ENCODE measurements at places on chromosomes 3 and 15.

DNA sequence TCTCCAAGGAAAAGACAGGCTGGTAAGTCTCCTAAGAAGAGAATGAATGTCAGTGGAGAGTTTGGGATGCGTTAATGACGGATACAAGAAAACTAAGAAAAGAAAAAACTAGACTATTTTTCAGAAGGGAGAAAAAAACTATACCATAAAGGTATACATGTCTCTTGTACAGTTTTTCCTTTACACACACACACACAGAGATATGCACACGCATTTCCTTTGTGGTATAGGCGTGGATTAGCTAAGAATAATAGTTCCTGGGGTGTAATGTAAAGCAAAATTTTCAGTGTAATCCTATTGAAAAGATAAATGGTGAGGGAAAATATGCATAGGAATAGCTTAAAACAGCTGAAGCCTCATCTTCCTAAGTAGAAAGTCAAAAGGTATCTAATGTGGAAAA is 36.3 kb downstream of the GABPB1 start:
- no peak for DNase-seq

DNA sequence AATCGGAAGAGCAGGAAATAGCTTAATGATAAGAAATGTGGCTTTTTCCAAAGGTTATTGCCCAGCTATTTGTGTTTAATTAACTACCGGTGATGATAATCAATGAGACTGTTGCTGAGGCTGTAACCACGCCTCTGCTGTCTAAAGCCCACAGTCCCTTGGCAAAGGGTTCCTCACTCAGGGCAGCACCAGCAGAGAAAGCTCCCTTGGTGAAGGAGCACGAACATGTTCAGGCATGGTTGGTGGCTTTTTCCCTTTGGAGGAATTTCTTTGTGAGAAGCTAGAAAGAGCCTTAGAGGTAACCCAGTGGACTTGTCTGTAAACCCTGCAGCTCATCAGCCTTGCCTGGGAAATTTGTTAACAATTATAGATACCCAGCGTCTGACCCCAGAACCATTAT is 7.5 kb upstream of the ST6GAL1 start:
- DNase-seq: no peak

GRCh38 chr3:36164400-36164799 is 215.9 kb upstream of the STAC start:
- no peak for DNase-seq

DNA sequence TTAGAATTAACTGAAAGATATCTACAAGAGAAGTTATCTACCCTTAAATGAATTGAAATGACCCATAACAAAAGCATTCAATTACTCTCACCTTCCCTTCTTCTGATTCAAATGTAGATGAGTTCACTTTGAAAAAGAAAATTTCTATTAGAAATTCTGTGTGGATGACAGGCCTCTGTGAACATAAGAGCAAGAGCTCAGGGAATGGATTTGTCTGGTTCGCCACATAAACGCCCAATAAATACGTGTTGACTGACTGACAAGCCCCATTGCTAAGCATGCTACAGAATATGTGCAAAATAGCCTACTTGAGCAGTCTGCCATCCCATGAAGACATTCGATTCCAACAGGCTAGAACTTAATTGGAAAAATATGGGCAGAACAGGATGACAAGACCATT is 315.9 kb downstream of the MECOM start:
- DNase-seq: no peak

DNA sequence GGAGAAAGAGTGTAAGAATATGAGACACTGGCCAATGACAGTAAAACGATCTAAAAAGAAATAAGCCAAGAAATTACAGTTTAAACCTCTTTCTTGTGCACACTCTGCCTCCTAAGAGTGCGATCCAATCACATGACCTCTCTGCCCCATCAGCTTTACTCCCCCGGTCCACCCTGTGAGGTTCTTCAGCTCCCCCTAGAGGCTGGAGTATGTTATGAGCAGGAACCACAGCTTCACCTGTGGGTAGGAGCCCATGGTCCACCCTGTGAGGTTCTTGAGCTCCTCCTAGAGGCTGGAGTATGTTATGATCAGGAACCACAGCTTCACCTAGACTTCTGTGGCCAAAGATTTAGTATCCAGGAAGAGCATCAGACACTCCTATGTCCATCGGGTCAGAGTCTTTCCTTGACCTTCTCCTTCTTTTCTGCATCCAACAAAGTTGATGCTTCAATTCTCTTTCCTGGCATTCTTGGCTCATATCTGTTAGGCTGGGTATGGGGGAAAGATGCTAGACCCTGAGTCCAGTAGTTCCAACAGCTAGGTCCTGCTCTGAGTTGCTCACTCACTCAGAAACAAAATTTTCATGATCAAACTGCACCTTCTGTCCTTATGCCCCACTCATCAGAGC is 164.0 kb downstream of the MINAR1 start:
- DNase-seq: no peak

GRCh38 chr3:35624698-35625097 is 14.6 kb upstream of the ARPP21 start:
- no peak for DNase-seq

DNA sequence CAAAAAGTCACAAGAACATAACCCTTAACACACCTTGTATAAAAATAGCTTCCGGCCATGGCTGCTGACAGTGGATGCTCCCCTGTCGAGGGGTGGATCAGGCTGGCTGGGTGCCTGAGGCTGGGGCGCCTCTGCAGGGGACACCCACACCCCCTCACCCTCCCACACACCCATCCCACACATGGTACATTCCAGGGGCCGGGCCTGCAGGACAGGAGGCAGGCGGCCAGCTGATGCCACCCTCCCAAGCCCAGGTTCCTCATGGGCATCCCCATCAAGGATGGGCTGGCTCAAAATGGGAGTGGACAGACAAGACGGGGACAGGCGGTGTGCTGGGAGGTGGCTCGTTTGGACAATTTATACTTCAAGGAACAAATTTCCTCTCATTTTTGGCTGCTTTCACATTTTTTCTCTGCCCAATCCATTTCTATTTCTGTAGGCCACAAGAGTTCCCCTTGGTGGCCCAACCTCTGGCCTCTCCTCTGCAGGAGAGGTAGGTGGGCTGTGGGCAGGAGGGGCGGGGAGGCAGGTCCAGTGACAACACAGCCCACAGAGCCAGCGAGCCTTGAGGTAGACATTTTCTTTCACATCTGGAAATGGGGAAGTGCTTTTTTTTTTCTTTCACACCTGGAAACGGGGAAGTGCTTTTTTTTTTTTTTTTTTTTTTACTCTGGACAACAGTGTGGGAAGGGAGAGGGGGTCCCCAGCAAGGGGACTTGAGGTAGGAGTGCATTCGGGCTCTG is 23.3 kb downstream of the RNU5B-1 start:
- no peak for DNase-seq

DNA sequence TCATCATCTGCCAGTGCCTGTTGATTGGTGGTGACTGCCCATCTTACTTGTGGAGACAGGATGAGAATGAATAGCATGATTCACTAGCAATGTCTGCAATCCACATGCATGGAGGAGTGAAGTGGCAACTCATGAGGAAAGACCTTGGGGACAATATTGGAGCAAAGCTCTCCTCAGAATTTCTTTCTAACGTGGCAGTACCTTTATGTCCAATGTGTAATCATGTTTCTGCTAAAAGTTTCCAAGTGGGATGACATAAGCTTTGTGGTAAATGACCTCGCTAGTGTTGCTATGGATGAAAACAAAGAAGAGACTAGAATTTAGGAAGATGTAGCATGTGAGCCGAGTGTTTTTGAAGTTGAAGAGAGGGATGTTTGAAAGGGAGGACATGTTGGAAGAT is 117.8 kb downstream of the CPNE4 start:
- no peak for DNase-seq

DNA sequence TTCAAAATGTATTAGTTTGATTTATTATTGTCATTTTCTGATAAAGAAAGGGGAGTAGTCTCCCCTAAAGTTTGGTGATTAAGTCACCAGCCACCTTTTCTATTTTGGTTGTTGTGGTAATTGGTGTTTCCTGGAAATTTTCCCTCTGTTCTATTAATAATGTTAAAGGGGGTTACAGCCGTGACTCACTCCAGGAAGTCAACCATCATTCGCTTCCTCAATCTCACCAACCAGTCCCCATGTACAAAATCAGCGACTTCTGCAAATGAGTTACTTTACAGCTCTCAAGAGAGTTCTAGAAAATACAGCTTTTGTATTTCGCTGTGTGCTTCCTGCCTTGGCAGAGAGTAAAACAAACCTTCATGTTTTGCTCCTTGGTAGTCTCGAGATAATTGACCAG is 285.1 kb downstream of the LPP start:
- no peak for DNase-seq

GRCh38 chr3:123287962-123288302 is 86.2 kb downstream of the SEC22A start:
- no peak for DNase-seq

GRCh38 chr3:72018343-72018984 is 233.5 kb upstream of the PROK2 start:
- DNase-seq: no peak
